ENCODE measurements at places on chromosomes 1 and 21.

DNA sequence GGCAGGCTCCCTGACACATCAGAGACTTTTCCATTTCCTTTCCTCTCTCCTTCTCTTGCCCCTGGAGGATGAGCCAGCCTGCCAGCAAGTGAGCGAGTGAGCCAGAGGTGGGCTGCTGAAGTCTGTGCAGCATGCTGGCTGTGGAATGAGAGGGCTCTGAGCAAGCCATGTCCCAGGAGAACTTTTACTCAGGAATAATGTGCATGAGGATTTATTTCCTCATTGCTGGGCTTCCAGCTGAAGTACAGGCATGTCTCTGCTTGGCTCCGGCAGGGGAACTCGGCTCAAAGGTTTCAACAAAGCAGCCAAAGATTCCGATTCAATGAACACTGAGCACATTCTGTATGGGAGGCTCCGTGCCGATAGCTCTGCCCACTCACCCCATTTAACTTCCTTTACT lies 43.7 kb downstream of the UBIAD1 start:
- no peak for DNase-seq

DNA sequence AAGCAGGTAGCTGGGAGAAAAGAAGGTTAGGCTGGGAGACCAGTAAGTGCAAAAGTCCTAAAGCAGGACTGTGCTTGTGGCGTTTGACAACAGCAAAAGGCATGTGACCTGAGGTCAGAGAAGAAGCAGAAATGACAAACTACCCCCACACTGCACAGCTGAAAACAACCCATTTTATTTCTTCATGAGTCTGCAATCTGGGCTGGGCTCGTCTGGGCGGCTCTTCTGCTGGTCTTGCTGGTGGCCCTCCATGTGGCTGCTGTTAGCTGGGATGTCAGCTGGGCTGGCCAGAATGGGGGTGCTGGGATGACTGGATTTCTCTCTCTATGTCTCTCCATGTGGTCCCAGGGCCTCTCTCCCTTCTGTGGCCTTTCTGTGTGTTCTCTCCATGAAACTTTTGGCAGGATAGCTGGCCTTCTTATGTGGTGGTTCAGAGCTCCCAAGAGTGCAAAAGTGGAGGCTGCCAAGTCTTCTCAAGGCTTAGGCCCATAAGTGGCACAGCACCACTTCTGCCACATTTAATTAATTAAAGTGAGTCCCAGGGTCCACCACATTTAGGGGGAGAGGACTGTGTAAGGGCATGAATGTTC lies 128.6 kb downstream of the RIPK4 start:
- no peak for DNase-seq

DNA sequence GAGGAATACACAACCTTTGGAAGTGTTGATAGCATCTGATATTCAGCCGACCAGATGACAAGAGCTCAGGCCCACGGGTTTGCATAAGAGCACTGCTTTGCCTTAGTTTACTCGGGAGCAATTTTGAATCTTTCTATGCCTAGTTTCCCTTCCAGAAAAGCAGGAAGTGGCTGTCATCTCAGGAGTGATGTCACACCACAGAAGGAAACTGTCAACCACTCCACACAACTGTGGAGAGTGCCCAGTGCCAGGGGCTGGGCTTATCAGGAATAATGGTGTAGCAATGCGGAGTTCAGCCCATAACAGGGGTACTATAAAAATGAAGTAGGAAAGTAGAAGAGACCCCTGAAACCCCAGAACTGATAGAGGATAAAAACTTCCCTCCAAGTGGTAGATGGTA lies 28.4 kb downstream of the NTPCR start:
- DNase-seq: no peak

GRCh38 chr1:209674957-209675564 lies at the start of gene G0S2:
TSS of gene G0S2 (plus strand) at chr1:209675412. CDS start at chr1:209675685, 273 bp downstream.
- peak; percentile 74 for DNase-seq

- DNase-seq: no peak
These were observed 6.6 kb upstream of the AK4 start for GRCh38 chr1:65141394-65141793.

- no peak for DNase-seq
These were observed 55.2 kb upstream of the PALMD start for GRCh38 chr1:99590578-99591209.

DNA sequence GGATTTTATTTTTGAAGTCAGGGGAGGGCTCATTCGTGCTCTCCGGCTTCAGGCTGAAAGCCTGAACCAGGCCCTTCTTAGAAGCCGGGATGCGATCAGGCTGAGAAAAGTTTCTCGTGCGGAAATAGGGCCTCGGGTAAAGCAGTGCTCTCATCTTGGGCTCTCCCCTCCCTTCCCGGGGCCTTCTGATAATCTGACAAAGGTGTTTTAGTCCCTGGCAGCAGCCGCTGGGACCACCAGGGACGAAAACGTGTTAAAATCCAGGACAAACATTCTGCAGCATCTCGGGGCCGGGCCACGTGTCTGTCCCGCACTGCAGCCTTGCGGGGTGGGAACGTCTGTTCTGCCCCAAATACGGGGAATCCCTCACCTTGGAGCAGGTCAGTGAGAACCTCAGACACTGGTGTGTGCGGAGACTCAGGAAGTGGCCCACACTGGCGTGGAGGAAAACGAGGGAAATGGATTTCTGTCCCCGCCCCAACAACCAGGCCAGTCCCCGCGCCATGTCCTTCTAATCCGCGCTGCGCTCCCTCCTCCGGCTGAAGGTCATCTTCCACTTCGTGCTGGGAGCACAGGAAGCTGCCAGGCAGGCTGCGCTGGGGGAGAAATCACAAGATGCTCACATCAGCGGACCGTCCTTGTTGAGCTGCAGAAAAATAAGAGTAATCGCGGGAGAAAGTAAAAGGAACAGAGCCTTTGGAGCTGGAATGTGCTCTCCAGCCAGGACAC lies 16.6 kb upstream of the AJAP1 start:
- DNase-seq: no peak

GRCh38 chr1:115112496-115113375 lies 23.4 kb upstream of the TSPAN2 start:
- DNase-seq: peak; percentile 33

GRCh38 chr1:43533584-43533983 lies 2.9 kb downstream of the PTPRF start:
- no peak for DNase-seq

DNA sequence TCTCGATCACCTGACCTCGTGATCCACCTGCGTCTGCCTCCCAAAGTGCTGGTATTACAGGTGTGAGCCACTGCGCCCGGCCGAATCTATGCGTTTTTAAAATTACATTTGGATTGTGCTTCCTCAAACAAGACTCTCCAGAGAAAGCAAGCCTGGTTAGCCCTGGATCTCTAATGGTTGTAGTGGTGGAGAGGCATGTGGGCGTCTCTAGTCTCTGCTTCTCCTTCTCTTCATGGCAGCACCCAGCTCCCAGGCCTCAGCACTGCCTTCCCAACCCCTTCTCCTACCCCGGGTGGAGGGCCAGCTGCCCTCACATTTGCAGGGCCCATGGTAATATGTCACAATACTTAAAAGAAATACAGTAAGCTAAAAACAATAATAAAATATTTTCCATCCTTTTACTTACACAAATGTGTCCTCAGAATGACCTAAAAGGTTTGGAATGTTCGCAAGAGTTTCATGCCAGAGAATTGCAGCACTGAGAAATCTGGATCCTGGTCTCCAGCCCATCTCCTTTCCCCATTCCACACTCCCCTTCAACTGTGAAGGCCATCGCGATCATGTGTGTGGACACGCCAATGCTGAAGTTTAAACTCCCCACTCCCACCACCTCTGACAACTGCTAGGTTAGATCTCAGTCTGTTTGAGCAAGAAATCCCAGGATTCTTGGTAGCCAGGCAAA lies 7.0 kb downstream of the OR14I1 start:
- DNase-seq: no peak

Data from CD4-positive, alpha-beta T cell treated with Interferon gamma for 1 hour (primary cell).